Glutamatergic neuron (in vitro differentiated cells): ENCODE measurements at places on chromosomes 7 and 10. TPM values are rescaled to one million over a fixed set of nuclear protein-coding genes. Genes with fewer than 3 reads are reported as not detected.

PSD gene
- 88.5 TPM for total RNA-seq

EGFR gene
- 12.8 TPM for total RNA-seq

SMKR1 gene
- 0.98 TPM for total RNA-seq

CTBP2 gene
- total RNA-seq = 174 TPM

SERPINE1 gene
- not detected for total RNA-seq

- DNase-seq = no peak
These were observed 97.6 kb upstream of the ITGB1 start for GRCh38 chr10:33055625-33056024.

- DNase-seq = no peak
These were observed 184.0 kb upstream of the HABP2 start for GRCh38 chr10:113368666-113369364.

GRCh38 chr7:104650991-104651640 lies 322.7 kb downstream of the LHFPL3 start:
- DNase-seq = no peak

DNA sequence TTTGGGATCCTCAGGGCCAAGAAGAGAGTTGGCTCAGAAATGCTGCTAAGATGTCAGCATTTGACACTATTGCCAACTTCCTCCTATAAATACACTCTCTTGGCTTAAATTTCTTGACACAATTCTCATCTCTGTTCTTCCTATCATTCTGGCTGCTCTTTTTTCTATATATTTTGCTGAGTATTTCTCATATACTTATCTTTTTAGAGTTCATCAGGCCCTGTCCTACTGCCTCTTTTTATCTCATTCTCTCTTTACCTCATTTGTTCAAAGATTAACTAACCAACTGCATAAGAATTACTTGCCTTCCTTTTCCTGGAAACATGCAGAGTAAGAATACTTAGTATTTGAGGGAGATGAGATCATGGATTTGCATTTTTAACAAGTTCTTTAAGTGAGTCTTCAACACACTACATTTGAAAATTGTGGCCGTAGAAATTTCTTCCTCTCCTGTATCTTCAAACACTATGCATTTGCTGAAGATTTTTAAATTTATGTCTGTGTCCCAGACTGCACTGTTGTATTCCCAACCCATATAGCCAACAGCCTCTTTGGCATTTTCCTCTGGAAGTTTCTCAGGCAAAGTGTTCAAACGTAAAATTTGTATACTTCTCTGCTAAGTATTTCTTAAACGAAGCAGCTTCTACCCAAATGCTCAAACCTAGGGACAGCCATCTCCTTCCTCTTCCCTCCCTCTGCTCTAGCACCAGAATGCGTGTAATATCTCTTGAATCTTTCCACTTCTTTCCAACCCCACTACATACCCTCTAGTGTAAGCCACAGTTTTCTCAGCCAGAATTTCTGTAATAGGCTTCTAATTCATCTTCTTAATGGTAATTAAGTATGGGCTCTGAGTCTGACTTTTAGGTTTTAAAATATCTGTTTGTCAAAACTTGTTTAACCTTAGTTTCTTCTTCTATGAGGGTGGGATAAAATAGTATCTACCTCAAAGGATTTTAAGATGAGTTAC lies 35.5 kb downstream of the ARL4A start:
- no peak for DNase-seq

DNA sequence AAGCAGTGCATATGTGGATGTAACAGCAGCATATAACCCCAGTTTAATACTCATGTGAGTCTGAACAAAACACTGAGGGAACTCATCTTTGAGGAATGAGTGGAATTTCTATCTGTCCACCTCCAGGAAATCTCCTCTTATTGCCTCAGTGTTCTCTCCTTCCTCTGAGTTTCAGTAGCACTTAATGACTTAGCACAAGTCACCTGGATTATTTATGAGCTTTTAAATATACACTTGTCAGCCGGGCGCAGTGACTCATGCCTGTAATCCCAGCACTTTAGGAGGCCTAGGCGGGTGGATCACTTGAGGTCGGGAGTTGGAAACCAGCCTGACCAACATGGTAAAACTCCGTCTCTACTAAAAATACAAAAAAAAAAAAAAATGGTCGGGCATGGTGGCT lies 4.3 kb downstream of the LRRC20 start:
- no peak for DNase-seq

- no peak for DNase-seq
These were observed 49.9 kb upstream of the TMEM248 start for GRCh38 chr7:66871076-66871475.

- DNase-seq = no peak
These were observed 357.7 kb downstream of the PHF14 start for GRCh38 chr7:11331128-11332102.

DNA sequence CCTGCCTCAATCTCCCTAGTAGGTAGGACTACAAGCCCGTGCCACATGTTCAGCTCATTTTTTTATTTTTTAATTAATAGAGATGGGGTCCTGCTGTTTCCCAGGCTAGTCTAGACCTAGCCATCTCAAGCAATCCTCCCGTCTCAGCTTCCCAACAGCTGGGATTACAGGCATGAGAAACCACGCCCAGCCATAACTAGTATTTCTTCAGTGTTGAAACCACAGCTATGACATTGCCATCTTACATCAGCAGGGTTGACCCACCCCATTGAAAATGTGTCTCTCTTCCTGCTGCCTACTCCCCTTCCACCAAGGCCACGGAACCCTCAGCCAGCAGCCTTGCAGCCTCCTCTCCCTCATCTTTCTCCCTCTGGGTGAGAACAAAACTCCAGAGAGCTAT lies 62.1 kb upstream of the ZNF746 start:
- no peak for DNase-seq

DNA sequence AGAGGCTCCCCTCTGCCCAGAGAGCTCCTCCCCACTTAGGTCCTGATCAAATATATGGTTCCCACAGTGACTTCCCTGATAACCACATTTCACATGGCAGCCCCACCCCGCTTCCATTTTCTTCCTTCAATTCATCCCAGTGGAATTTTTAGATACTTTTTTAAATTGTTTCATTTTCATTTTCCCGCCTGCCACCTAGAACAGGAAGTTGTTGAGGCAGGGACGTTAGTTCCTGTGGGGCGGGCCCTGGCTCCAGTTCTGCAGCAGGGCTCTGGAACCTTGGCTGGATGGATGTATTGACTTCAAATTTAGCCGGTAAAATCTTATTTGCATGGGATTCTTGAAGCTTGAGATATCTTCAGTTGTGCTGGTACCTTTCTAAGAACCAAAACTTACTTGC lies 226.6 kb downstream of the PAXIP1 start:
- no peak for DNase-seq

GRCh38 chr10:77034795-77035194 lies 602.8 kb downstream of the KCNMA1 start:
- no peak for DNase-seq

DNA sequence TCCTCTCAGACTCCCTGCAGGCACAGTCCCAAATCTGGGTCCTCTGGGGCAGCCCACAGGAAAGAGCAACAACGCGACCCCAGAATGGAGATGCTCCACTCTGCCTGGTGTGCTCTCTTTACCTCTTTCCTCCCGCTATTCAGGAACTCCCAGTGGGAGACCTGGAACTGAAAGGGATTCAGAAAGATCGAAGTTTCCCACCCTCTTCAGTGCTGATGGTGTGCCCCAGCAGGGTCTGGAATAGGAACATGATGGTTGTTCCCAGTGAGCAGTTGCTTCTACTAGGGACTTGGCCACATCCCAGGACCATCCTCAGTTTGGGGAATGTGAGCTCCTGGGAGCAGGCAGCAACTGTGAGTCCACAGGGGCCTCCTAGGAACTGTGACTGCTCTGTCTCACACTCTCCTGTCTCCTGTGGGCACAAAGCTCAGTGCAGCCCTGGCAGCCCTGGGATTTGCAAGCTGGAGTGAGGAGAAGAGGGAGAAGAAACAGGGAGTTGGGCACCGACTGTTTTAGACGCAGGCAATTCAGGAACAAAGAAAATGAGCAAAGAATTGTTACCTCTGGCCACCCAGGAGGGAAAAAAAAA lies 17.9 kb downstream of the OR6V1 start:
- no peak for DNase-seq

GRCh38 chr10:93406364-93407145 lies 75.6 kb downstream of the MYOF start:
- DNase-seq = no peak

DNA sequence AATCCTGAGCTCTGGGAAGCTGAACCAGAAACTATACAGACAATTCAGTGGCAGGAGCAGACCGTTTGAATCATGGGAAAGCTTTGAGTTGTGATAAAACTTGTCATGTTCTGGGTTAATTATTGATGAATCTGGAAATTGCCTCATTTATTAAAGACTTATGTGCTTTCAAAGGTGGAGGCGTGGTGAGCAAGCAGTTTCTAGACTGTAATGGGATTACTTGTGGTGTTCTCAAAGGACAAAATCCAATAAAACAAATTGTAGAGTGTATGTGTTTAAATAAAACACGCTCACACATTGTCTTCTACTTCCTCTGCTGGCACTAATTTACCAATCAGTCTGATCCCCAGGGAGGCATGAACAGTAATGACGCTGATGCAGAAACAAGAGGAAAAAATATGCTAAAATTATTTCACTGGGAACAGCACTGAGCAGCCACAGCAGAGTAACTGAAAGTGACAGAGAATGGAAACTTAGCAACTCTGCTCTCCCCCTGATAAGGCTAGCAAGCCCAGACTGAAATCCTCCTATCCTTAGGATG lies 25.1 kb downstream of the PARD3 start:
- no peak for DNase-seq

GRCh38 chr10:99325281-99325680 lies 3.9 kb upstream of the CNNM1 start:
- DNase-seq = no peak

GRCh38 chr10:59887972-59888640 lies 18.2 kb downstream of the CCDC6 start:
- no peak for DNase-seq

DNA sequence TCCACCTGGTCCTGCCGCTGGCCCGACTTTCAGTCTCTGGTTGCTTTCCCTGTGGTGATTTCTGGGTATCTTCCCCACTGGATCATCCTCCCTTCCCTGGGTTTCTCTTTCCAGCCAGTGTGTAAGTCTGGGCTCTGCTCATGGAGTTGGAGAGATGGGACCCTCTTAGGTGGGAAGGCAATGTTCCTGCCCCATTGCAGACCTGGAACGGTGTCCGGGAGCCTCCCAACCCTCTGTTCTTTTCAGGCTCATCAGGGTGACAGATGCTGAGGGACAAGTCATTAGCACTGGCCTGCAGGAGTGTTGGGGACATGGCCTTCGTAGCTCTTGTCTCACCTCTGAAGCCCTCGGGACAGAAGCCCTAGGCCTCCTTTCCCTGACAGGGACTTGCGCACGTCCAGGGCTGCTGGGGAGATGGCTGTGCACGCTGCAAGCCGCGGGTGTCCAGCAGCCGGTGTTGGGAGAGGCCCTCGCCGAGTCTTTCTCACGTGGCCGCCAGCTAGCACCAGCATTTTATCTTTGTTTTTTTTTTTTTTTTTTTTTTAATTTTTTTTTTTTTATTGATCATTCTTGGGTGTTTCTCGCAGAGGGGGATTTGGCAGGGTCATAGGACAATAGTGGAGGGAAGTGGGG lies 17.2 kb downstream of the ZNF783 start:
- DNase-seq = no peak

DNA sequence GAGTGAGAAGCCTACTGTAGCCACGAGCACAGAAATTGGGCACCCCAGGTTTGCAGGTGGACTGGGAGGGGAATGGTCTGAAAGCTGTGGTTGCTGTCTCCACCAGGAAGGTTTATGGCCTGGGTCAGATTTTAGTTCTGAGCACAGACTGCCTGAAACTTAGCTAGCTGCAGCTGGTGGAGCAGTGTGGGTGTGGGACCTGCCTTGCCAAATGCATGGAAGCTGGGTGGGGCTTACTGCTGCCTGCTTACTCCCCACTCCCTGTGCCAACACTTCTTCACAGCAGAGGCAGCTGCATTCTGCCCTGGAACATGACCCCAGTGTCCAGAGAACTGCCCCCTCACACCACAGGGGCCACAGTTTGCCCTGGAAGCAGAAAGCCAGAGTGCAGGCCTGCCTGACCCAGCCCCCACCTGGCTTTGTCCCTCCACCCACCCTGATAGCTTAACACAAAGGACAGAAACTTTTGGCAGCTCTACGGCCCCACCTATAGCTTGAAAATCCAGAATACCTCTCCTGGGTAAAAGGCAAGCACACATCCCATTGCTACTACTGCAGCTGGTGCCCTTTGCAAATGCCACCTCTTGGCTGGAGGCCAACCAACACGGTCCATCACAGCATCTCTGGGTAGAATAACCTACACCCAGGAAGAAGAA lies 281.6 kb downstream of the AGMO start:
- no peak for DNase-seq

DNA sequence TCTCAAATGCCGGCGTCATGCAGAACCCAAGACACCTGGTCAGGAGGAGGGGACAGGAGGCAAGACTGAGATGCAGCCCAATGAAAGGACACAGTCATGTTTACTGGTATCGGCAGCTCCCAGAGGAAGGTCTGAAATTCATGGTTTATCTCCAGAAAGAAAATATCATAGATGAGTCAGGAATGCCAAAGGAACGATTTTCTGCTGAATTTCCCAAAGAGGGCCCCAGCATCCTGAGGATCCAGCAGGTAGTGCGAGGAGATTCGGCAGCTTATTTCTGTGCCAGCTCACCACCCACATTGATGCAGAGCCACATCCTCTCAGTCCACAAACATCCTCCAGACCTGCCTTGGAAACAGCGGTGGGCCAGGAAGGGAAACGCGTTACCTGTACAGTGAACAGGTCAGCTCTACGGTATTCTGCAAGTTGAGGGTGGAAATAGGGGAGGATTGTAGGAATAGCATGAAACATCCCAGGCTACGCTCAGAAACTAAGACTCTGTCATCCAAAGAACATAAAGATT lies 133.1 kb upstream of the PRSS1 start:
- no peak for DNase-seq

DNA sequence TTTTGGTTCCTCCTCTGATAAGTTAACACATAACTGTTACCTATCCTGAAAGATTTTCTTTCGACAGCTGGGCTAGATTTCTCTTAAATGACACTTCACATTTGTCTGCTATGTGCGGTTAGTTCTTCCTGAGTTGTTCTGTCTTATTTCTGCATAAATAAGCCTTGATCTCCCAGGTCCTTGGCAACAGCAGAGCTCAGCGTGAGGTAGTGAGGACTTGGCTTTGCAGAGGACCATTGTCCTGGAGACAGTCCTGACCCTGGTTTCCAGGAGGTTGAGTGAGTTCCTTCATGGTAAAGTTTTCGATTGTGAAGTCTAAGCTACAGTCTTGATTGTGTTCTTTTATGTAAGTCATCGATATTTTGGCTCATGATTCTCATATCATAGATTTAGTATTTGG lies 23.7 kb downstream of the SND1 start:
- DNase-seq = no peak

GRCh38 chr7:143417734-143418383 lies 9.2 kb upstream of the EPHA1 start:
- DNase-seq = no peak

DNA sequence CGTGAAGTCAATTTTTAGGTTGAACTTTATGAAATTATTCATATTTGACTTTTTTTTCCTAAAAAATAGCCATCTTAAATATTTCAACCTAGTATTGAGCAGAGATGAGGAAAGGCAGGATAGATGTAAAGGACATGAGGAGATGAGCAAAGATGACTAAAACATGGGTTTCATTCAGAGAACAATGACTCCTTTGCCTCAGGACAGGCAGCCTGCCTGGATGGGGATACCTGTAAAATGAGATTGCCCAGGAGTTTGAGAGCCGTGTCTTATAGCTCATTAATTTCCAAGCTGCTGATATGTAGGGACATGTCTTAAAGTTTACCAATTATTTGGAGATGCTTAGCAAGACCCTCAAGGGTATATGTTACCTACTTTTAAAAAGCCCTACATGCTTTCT lies 243.8 kb upstream of the MDFIC start:
- DNase-seq = no peak
